NCI-H2107 (cell line): ENCODE measurements at places on chromosomes 2 and 18.

DNA sequence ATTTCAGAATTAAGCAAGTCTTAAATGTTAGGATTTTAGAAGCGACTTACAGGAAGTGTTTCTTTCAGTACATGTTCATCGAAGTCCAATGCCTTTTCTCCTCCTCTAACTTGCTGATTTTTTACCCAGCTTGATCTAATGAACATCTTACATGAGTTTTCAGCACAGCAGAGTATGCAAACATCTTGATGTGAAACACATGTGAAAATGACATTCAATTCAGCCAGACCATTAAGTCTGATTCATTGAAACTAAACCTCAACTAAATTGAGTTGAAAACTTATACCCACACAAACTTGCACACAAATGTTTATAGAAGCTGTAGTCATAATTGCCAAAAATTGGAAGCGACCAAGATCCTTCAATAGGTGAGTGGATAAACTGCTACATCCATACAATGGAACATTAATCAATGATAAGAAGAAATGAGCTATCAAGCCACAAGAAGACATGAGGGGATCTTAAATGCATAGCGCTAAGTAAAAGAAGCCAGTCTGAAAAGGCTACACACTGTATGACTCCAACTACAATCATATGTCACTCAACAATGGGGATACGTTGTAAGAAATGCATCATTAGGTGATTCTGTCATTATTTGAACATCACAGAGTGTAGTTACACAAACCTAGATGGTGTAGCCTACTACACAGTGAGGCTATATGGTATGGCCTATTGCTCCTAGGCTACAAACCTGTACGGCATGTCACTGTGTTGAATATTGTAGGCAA is 18.5 kb downstream of the PSTPIP2 start:
- DNase-seq, result no peak

DNA sequence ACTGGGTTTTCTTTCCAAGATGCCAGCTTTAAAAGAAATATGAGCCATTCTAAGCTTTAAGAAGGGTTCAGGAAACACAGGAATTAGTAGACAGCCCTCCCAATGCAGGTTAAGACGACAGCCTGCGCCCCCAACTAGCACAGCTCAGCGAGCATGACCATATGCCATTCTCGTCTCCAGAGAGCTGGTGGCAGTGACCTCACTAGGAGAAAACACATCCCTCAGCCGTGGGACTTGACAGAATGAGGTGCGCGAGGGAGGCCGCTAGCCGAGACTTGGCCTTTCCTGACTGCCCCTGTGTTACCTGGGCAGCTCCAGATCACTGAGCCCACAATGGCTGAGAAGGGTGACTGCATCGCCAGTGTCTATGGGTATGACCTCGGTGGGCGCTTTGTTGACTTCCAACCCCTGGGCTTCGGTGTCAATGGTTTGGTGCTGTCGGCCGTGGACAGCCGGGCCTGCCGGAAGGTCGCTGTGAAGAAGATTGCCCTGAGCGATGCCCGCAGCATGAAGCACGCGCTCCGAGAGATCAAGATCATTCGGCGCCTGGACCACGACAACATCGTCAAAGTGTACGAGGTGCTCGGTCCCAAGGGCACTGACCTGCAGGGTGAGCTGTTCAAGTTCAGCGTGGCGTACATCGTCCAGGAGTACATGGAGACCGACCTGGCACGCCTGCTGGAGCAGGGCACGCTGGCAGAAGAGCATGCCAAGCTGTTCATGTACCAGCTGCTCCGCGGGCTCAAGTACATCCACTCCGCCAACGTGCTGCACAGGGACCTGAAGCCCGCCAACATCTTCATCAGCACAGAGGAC is 103.9 kb downstream of the MAPK4 start:
- no peak for DNase-seq

DNA sequence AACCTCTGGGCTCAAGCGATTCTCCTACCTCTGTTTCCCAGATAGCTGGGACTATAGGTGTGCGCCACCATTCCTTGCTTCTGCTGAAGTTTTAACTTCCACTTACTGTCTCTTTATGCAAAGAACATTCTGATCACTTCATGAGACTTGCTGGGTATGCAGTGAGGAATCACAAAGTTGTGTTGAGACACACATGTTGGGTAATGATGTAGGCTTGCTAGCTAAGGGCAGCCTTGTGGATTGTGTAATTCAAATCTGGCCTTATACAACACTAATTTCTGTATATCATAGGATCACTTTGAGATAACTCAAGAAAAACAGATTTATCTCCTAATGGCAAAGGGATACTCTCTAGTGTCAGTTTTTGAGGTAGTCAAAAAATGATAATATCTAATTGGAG is 24.2 kb downstream of the XRCC5 start:
- DNase-seq, result no peak

DNA sequence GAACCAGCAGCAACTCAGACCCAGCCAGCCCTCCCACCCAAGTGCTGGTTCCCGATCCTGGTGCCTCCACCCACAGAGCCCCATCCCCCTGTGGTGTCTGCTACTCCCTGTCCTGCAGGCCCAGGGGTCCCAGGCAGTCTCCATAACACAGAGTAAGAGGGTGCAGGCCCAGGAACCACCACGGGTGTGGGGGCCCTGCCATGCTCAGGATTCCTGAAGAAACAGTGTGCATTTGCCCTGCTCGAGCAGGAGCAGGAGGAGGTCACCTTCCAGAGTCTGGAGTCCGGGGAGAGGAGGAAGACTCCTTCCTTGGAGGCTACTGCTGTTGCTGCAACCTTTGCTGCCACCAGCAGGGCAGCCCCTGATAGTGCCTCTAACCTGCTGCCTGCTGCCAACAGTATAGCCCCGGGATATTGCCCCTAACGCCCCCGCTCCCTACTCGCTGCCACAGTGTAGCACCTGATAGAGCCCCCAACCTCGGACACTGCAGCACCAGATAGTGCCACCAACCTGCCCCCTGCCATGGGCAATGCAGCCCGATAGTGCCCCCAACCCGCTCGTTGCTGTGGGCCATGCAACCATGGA is 46.8 kb upstream of the ANKRD62 start:
- no peak for DNase-seq

DNA sequence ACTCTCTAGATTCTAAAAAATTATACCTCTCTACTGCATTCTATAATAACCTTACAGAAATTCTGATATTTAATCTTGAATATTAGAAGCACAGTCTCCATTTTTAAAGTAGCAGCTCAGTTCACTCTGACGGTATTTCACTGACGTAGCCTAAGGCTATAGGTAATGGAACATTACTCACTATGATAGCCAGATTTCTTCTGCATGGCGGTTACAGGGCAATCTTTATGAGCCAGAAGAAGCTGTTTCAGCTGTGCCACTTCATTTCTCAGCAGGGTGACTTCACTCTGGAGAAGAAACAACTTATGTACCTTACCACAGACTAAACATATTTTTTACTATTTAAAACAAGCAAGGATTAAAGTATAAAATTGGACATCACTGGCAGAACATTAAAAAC is 75.3 kb upstream of the CHN1 start:
- no peak for DNase-seq

GRCh38 chr2:235495373-235496238 is 1.8 kb downstream of the AGAP1 start:
- DNase-seq, result no peak

DNA sequence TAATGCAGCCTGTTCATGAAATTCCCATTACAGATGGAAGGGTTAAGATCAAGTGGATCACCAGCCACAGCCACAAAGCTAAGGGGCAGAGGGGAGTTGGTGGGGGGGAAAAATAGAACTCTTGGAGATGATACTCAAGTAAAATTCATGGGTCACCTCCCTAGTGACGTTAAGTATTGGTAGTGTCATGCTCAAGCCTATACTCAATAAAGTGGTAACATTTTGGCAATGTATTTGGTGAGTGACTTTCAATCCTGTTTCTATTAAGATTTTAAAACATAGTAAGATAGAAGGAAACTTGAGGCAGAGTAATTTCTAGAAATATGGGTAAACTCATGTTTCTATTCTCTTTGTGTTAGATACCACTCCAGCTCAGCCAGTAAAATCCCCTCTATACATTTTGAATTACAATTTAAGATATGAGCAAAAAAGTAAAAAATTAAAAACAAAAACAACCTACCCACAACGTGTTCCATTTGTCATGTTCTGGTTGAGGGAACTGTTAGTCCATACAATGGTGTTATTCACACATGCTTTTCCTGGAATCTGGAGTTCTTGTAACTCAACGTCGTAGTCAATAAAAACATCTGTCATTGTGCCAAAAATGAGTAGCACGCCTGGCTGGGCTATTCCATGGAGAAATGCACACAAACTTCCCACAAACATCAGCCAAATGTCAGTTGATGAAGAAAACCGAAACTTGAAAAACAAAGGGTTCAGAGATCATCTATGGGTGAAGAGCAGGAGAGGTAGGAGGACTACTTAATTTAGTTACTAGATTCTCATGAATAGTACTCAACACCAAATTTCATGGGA is 18.1 kb downstream of the ABCB11 start:
- DNase-seq, result no peak

- no peak for DNase-seq
Observed at GRCh38 chr2:238765590-238765989, 82.3 kb upstream of the TWIST2 start.

GRCh38 chr2:241092677-241093076 is 9.4 kb downstream of the MTERF4 start:
- DNase-seq, result no peak

DNA sequence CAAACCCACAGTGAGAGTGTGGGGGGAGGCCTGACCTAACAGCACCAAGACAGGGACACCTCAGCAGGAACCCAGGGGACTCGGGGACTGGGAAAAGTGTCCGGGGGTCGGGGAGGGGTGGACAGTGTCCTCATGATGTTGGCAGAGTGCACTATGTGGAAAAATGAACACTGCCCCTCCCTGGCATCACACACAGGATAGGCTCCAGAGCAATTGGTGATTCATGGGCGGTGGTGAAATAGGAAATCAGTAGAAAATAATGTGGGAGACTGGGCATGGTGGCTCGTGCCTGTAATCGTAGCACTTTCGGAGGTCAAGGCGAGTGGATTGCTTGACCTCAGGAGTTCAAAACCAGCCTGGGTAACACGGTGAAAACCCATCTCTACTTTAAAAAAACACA is 3.6 kb upstream of the ANO7 start:
- DNase-seq, result no peak

- no peak for DNase-seq
Observed at GRCh38 chr2:222448748-222449181, 24.4 kb downstream of the SGPP2 start.

GRCh38 chr18:41828137-41828536 is 126.9 kb upstream of the PIK3C3 start:
- no peak for DNase-seq

GRCh38 chr2:47227532-47228279 is 72.6 kb upstream of the STPG4 start:
- DNase-seq, result no peak

DNA sequence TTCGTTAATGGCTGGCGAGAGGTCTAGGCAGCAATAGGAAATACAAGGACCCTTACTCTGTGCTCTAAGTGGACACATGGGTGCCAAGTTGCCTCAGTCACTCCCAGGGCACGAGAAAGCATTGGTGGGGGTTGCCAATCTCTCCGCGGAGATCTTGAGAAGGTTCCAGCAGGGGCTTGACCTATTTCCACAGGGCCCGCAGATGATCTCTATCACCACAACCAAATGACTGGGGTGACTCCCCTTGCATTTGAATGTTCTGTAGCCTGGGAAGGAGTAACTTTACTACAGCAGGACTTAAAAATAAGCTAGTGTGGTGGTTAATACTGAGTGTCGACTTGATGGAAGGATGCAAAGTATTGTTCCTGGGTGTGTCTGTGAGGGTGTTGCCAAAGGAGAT is 8.1 kb downstream of the CDC42EP3 start:
- DNase-seq, result no peak

DNA sequence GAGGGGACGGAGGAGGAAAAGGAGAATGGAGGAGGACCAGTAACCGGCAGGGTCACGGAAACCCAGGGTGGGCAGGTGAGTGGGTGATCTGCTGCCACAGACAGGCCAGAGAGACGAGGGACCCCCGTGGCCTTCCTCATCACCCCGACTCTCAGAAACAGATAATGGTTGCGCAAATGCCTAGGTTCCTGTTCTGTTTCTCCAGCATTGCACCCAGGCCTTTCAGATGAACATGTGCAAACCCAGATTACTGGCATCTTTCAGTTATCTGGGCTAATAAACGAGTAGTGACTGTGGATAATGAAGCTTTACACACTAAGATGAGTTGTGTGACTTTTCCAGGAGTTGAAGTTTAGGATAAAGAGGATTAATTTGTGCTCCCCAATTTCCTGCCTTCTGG is 46.5 kb downstream of the TET3 start:
- no peak for DNase-seq

DNA sequence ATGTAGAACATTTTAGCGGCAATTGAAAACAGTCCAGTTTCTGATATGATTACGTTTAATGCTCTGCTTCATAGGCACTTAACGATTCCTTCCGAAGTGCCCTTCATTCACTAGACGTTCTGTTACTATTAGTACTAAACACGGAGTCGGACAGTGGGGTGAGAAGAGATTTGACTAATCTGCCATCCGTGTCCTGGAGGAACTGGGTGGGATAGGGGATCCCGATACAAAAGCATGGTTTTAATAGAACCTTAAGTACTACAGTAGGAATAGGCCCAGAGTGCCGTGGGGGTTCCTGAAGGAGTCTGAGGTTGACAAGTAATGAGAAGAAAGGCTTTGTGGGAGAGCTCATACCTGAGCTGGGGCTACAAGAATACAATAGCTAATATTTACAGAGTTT is 631 bp downstream of the MORN2 start:
- DNase-seq, result no peak

DNA sequence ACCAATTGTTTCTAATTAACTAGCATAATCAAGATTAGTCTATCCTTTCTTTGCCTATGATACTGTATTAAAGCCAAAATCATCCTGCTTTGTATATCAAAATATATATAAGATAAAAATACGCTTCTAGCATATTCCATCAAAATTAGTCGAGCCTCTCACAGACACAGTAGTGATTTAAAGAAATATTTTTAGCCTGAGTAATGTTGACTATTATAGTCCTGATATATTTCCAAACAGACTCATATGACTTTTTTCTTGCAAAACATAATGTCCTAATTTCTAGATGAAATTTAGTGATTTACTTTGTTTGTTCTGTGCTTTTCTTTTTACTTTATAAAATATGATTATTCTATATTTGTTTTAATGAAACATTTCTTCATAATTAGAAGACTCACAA is 30.9 kb downstream of the FAP start:
- no peak for DNase-seq

DNA sequence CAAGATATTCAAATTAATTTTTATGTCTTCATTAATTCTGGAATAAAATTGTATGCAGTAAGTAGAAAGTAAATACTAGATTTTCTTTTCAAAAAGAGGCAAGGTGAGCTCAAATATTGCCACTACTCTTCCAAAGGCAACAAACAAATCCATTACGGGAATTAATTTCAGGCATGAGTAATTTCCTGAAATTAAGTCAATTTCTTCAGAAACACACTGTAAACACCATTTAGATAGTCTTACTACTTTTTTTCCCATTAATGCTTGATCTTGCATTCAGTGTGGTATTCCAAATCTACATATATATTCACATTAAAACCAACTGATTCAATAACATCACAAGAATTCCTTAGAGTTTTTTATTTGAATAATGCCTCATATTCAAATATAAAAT is 1274.0 kb upstream of the CRIM1 start:
- DNase-seq, result no peak

- DNase-seq, result no peak
Observed at GRCh38 chr2:192002418-192002817, 155.5 kb upstream of the CAVIN2 start.
